ENCODE measurements at places on chromosomes 5 and 9.

DNA sequence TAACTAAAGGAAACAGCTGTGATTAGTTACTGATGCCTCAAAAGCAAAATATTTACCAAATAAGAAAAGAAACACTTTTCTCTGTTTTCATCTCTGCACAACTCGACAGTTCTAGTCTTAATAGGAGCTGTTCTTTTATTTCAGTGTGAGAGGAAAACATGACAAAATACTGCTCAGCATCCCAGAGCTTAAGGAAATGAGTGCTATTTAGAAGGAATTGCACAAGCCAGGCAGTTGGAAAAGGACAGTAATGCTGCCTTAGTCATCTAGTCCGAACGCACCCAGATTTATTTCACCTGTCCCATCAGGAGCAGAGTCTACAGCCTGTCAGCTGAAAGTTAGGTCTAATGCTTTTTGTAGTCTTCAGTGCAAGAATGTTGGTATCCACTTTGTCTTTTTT, 12.3 kb downstream of the ZCCHC9 start:
- DNase-seq = no peak

DNA sequence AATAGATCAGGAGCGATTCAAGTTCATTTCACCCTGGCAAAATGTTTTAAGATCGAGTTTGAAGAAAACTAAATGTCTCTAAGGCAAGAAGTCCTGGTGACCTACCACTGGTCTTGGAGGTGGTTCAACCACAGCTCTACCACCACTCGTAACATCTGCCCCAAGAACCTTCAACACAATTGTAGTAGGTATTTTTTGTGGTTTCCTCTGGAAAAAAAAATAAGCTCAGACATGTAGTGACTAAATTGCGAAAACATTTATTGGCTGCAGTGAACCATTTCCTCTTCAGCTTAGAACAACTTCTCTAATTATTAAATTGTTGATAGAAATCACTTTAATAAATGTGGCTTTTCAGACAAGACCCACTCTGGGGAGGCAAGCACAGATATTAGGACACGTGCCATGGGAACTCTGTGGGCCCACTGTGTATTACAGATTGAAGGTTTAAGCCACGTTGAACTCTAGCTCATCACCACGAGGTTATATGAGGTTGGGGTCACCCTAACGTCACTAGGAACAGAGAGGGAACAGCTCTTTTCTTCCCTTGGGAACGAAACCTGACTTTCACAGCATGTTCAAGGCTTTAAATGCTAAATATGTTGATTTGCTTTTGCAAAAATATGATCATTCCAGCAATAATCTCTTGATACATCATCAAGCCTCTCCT, 142.9 kb downstream of the HSD17B3 start:
- no peak for DNase-seq

DNA sequence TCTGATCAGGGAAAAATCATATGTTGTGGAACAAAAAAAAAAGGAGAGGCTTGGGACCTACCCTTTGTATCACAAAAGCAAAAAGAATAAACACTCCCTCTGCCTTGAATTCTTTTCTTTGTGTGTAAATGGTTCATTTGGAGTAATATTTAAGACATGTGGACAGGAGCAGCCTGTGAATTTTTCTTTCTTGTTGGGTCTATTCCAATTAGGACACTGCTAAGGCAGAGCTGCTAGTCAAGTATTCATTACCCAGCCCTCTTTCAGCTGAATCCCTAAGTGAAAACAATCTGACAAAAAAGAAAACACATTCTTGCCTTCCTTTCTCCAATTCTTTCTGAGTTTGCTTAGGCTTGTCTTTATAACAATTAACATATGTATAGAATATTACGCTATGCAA, 330.0 kb downstream of the EBF1 start:
- DNase-seq = no peak

DNA sequence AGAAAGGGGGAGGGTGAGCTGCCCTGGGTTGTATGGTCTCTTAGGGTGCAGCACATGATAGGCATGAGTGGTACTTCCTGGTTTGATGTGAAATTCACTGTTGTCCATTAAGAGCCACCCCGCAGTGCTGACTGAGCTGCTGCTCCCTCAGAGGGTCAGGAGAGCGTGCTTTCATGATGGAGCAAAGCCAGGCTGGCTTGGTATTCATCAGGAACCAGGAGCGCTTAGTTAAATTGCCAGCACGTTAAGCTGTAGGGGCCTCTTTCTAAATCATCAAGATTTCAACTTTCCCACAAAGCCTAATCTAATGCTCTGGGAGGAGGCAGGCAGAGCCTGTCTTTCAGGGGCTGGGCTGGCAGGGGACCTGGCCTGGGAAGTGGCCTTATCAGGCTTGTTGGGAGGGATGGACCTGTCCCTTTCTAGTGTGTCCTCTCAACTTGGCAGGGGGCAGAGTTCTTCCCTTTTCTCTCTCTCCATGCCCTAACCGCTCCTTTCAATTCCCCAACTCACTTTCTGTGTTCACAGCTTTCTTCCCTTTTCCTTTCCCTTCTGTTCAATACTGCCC, 7.9 kb downstream of the CYSTM1 start:
- no peak for DNase-seq
